ENCODE measurements at places on chromosomes 3 and 15.

DNA sequence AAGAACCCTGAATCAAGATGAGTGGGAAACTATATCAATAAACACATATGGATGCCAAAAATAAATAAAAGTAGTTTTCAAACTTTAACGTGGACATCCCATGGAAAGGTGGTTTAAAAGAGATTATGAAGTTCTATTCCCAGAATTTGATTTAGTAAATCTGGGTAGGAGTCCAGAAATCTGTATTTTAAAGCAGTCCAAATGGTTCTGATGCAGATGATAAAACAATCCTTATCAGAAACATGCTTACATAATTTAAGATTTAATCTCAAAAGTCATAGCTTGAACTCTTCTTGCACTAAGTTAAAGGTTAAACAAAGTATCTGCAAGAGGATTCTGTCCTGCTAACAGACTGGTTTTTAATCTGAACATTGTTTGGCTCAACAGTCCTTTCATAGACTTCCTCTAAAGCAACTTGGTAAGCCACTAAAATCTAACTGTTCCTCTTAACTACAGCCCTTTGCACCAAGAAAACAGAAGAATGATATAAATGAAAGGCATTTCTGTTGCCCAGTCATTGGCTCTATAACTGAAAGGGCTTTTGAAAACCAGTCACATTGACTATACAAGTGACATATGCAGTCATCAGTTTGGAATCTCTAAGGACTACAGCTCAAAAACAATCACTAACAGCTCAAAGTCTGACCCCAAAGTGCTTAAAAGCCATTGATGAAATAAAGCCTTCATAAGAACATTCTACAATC lies 23.4 kb upstream of the MAP4 start:
- DNase-seq: no peak

- DNase-seq: no peak
Observed at GRCh38 chr3:183987000-183987600, 30.6 kb downstream of the ABCC5 start.

DNA sequence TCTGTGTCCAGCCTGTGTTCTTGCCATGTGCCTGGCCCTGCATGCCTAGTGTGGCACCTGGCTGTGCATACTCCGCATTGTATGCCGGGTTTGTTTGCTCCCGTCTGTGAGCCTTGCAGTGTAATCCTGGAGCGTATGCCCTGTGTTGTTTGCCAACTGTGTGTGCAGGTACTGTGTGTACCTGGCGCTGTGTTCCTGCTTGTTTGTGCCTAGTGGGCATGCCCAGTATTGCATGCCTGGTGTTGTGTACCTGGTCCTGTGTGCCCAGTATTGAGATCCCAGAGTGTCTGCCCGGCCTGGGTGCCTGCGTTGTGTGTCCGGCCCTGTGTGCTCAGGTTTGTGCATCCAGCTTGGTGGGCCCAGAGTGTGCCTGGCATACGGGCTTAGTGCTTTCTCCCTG lies 54.5 kb upstream of the CHRNA7 start:
- DNase-seq: no peak

DNA sequence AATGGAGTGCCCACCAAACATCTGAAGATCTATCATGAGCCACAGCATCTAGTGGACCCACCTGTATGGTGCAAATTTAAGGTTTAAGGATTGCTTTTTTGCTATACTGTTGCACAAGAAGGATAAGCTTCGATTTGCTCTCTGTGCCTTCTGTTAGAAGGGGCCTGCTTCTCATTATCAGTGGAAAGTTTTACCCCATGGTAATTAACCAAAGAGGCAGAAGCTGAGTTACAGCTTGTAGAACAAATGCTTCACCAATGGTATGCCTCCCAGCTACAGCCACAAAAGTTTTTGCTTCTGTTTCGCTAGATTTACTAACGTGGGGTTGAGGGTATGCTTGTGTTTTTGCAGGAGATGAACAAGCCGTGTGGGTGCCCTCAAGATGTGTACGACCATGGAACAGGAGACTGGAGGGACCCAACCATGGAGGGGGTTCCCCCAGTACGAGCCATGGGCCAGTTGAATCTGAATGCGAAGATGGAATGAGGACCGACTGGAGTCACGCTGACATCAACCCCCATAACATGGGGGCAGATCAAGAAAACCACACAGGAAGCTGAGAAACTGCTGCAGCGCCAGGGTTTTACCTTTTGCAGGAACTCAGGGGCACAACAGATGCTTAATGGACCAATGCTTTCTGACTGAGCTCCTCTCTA lies 43.5 kb downstream of the ACAD9 start:
- no peak for DNase-seq

DNA sequence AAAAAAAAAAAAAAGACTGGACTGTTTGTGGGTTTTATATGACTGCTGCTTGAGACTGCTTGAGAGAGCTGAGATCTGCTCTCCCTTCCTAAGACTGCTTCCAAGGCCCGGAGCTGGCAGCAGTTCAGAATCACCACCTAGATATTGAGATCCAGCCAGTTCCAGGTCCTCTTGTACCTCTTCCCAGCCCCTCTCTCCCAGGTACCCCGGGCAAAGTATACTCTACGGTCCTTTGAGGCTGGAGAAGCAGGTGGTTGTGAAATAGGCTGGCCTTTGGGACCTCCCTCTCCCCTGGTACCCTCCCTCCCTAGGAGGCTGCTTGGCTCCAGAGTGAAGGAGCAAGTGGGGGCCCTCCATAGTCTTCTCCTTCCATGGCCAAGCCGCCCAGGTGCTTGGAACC lies 12.6 kb upstream of the BAHD1 start:
- no peak for DNase-seq

GRCh38 chr3:69370156-69370883 lies 15.6 kb downstream of the FRMD4B start:
- DNase-seq: no peak

- no peak for DNase-seq
Observed at GRCh38 chr3:49411535-49411967, 225 bp downstream of the RHOA start.

GRCh38 chr15:80216911-80217310 lies 35.1 kb downstream of the CTXND1 start:
- no peak for DNase-seq

- no peak for DNase-seq
Observed at GRCh38 chr3:125334675-125335560, 40.2 kb downstream of the ZNF148 start.

- no peak for DNase-seq
Observed at GRCh38 chr3:138049157-138049919, 39.4 kb downstream of the CLDN18 start.

GRCh38 chr3:19934098-19934566 lies at the start of gene EFHB:
Gene EFHB, minus strand, starts transcription at chr3:19934217. Its CDS starts 199 bp downstream, at chr3:19934018.
- DNase-seq: peak; percentile 21

- DNase-seq: no peak
Observed at GRCh38 chr3:154786724-154787123, 293.4 kb upstream of the MME start.

GRCh38 chr3:173711619-173712018 lies 314.1 kb downstream of the NLGN1 start:
- no peak for DNase-seq

- no peak for DNase-seq
Observed at GRCh38 chr3:4140921-4141320, 162.2 kb upstream of the SETMAR start.

DNA sequence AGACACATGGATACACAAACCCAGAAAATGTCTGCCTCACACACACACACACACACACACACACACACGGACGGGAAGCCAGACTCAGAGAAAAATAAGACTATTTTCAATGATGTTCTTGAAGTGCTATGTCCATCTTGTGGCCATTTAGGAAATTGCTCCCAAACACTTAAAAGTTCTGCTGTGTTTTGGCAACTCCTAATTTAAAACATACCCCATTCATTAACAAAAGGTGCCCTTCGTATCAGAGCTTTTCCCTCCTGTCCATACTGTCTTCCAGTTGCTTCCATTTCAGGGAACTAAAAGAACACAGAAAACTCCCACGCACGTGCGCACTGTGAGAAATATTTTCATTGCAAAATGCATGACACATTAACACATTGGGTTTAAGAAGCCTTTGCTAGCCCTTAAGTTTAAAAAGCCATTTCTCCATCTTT lies 44.6 kb downstream of the SLC12A1 start:
- DNase-seq: peak; percentile 25

- DNase-seq: no peak
Observed at GRCh38 chr3:139128803-139129202, 84.1 kb upstream of the PRR23C start.

DNA sequence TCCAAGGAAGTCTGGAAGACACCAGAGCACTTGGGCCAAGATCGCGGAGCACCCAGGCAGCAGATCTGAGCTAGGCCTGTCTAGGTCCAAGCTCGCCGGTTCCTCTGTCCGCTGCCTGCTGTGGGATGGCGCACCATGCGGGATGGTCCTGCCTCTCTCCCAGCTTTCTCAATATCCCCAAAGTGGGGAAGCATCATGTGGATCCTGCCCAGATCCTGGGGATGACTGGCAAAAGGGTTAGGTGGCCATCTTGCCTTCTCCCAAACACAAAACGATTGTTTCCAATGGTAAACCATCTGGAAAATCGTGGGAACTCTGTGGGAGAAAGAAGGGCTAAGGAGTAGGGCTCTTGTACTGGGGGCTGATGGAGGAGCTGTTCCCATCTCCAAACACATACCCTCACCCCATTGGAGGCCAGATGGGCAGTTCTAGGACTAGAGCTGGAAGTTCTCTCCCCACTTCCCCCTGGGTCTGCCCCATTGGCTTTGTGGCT lies 8.9 kb downstream of the PRKCD start:
- DNase-seq: no peak

DNA sequence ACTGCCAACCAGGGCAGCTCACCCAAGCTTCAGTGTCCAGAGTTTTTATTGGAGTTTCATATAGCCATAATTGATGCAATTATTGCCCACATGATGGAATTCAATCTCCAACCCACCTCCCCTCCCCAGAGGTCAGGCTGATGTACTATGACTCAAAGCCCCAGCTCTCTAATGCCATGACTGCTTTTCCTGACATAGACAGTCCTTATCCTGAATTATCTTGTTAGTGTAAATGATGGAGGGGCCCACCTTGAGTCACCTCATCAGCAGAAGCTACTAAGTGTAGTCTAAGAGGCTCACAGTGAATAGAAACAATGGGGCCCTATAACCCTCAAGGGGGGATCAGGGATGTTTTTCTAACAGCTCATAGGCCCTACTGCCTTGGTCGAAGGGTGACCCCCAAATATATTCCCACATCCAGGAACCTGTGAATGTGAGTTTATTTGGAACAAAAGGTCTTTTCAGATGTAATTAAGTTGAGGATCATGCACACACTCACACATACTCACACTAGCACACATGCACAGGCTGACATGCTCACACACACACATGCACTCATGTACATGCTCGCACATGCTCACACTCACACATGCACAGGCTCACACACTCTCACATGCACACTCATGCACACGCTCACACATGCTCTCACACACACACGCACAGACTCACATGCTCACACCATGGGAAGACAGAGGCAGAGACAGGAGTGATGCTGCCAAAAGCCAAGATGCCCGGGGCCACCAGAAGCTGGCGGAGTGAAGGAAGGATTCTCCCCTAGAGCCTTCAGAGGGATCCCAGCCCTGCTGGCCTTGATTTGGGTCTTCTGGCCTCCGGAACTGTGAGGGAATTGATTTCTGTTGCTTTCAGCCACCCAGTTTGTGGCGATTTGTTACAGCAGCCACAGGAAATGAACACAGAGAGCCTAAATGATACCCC lies 131.2 kb upstream of the SMAD3 start:
- DNase-seq: no peak

DNA sequence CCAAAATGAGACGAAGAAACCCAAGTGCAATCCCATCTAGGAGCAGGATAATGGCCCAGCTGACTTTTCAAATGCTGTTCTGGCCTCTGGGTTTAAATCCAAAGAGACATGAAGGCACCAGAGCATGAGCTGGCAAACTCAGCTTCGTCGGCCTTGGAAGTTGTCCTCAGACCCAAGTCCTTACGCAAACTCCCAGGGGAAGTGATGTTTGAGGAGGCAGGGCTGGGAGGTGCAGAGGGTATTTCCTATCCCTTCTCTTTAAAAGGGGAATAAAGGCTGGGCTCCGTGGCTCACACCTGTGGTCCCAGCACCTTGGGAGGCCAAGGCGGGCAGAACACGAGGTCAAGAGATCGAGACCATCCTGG lies 68.9 kb upstream of the HERC1 start:
- DNase-seq: no peak
